Stimulated activated CD4-positive, alpha-beta T cell treated with anti-CD3 and anti-CD28 coated beads, TNF-alpha, amount 100 ng/mL, for 24 hours (primary cell): ENCODE measurements at places on chromosomes 7 and 10.

DNA sequence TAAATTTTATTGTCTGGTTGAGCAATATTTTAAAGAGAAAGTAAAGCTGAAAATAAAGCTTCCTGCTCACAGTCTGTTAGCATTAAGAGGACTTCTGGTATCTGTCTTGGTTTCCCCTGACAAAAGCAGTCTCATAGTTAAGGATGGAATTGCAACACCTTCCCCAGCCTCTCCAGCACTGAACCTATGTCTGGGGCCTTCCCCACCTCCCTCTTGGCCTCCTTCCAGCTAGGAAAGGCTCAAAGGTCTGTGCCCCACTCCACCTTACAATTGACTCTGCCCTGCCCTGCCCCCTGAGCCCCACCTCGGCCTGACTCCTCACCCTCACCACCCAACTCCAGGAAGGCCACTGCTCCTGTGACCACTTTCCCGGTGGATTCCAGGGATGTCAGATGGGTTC, 33.2 kb downstream of the COL17A1 start:
- no peak for DNase-seq

DNA sequence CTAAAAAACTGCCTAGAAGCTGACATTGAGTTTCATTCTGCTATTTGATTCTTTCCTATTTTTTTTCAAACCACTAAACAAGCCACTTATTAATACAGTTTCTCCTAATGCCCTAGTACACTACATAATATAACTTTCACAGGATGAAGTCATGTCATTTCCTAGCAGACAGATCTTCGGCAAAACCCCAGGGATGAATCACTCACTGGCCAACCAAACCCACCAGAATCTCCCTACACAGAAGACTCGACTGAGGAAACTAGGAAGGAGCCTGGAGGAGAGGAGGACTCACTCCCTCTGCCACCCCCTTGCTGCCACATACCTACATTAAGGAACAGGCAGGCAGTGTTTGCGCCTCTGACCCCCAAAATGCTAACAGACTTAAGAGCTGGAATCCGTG, 33.4 kb downstream of the XPNPEP1 start:
- no peak for DNase-seq

- no peak for DNase-seq
These were observed 267.0 kb downstream of the PLXNA4 start for GRCh38 chr7:132309102-132309805.

GRCh38 chr10:44384601-44385025, 284 bp downstream of the CXCL12 start:
- no peak for DNase-seq

DNA sequence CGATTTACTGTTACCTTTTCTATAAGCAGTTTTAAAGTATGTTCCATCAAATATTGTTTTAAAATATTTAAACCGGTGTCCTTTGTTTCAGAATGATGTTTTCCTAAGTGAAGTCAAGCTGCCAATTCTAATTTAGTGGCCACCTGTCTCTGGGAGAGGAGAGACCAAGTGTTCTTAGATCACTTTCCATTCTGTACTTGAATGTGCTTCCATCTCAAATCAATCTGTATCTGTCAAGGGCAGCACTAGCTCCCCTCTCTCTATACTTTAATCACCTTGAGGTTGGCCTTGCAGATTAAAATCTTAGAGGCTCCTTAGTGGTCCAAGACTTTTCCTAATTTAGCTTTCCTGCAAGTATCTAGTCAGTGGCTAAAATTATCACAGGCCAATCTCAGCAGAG, 49.6 kb downstream of the LGI1 start:
- DNase-seq = no peak

GRCh38 chr10:12675186-12675585, 325.8 kb downstream of the CAMK1D start:
- no peak for DNase-seq

GRCh38 chr10:53744746-53745145, 972.2 kb upstream of the MBL2 start:
- no peak for DNase-seq

DNA sequence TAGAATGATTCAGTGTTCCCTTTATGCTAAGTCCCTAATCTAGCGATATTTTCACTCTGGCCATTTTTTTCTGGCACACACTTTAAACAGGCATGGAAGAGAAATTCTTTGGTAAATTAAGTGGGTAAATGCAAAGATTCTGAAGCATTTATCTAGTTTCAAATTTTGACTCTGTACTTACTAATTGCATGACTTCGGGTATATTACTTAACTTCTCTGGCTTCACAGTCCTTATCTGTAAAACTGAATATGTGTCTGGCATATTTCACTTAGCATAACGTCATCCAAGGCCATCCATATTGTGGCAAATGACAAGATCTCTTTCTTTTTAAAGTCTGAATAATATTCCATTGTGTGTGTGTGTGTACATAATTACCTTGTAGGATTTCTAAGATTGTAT, 114.5 kb downstream of the MBL2 start:
- DNase-seq = no peak

- no peak for DNase-seq
These were observed 9.0 kb upstream of the EBF3 start for GRCh38 chr10:129972966-129973673.

DNA sequence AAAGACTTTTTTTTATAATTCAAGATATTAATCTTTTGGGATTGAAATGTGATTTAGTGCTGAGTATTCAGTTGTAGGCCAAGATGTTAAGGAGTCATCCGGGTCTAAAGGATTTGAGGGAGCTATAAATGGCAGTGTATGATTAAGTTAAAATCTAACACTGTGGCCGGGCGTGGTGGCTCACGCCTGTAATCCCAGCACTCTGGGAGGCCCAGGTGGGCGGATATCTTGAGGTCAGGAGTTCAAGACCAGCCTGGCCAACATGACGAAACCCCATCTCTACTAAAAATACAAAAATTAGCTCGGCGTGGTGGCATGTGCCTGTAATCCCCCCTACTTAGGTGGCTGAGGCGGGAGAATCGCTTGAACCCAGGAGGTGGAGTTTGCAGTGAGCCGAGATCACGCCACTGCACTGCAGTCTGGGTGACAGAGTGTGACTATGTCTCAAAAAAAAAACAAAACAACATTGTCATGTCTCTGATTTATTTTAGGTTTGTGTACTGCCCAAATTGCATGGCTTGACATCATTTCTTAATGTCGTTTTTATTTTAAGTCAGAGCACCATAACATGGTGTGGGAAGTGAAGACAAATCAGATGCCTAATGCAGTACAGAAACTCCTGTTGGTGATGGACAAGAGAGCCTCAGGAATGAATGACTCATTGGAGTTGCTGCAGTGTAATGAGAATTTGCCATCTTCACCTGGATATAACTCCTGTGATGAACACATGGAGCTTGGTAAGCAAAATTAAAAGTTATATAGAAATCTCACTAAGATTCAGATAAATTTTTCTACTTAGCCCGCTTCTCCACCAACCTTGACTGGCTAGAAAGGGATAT, 10.7 kb downstream of the HBP1 start:
- no peak for DNase-seq

- DNase-seq = no peak
These were observed 153.3 kb upstream of the INSYN2A start for GRCh38 chr10:127349737-127350136.

DNA sequence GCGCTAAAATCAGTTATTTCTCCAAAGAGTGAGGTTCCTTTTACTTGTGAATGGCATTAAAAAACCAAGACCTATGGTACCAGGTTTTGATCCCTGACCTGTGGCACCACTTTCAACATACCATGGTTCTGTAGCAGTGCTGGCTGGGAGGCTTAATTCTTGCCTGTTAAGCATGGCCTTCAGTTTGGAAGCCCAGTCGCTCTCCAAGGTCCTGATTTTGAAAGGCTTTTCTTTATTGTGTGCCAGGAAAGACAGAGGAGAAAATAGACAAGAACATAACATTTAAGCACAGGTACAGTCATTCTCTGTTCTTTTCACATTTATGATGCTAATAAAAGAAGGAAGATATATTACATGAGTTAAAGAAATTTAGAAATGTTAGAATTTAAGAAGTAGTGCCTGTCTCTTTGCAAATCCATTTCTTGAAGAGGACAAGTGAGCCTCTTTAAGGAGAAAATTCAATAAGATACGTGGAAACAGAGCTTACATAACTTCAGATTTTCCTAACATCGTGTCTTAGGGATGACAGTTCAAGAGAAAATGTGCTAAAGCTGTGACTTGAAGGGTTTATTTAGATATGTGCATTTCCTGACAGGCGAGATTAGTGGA, 357.6 kb downstream of the DPP6 start:
- no peak for DNase-seq

GRCh38 chr7:123709525-123709924, 39.3 kb downstream of the WASL start:
- DNase-seq = no peak

- DNase-seq = no peak
These were observed 52.0 kb downstream of the C10orf90 start for GRCh38 chr10:126618466-126618865.

DNA sequence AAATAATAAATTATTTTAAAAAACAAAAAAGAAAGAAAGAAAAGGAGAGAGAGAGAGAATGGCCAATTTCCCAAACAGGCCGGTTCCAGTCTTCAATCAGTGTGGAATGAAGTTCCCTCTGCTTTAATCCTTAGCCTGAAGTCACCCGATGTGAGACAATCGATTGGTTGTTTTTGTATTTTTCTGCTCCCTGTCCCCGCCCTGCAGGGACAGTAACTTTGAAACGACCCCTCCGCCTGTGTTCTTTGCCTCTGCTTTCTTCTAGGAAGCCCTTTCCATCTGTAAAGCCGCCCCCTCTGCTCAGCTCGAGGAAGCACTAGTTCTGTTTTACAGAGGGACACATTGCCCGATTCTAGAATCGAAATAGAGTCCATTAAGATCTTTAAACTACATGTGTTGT, 33.4 kb downstream of the FOXL3 start:
- DNase-seq = no peak

GRCh38 chr10:46250481-46250880, 36.3 kb upstream of the ANTXRL start:
- no peak for DNase-seq

DNA sequence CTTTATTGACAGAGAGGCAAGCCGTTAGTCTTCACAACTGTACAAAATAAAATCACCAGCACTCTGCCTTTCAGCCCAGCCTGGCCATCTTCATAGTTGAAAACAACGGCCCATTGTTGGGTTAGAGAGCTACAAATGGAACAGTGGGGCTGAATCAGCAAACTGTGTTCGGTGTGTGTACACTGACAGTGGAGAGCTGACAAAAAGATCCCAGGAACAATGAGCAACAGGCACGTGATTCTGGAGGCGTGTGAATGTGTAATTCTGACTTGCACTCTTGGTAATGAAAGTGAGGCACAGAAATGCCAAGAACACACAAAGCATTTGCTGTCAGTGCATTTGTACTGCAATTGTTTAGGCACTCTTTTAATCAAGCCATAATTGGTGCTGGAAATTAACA, 303.7 kb downstream of the WDR11 start:
- DNase-seq = no peak

DNA sequence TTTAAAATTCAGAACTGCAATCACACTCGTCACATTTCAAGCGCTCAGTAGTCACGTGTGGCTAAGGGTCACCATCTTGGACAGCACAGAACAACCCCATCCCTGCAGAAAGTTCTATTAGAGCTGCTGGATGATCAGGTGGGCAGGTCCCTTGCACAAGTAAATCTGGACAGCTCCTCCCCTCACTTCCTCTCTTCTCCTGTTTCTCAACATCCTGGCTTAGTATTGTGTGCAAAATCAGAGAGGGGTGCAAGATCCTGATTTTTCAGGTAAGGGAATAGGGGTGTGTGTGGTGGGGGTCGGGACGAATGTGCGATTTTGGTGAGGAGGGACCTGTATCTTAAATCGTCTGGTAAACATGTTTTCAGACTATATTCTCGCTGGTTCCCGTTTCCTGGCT, at the start of gene GIMAP4:
Gene GIMAP4 (plus strand): TSS at position 222 of the 400 bp plus-strand sequence. CDS start 2,512 bp downstream, outside the sequence.
- DNase-seq = no peak

DNA sequence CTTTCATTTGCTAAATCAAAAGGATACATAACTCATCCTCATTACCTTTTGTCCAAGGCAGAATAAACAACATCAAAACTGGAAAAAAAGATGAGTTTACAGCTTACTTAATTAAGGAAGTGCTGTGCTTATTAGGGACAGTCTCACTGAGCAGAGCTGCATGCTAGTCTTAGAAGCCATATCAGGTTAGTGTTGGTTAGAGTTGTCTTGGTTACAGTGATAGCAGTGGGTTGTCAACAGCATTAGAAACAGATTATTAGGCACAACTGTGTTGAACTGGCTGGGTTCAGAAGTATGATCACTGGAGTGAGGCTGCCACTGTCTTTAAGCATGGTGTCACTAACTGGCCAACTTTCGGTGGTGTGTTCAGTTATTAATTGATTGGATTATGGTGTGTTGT, 503.9 kb upstream of the IGFBP3 start:
- DNase-seq = no peak

DNA sequence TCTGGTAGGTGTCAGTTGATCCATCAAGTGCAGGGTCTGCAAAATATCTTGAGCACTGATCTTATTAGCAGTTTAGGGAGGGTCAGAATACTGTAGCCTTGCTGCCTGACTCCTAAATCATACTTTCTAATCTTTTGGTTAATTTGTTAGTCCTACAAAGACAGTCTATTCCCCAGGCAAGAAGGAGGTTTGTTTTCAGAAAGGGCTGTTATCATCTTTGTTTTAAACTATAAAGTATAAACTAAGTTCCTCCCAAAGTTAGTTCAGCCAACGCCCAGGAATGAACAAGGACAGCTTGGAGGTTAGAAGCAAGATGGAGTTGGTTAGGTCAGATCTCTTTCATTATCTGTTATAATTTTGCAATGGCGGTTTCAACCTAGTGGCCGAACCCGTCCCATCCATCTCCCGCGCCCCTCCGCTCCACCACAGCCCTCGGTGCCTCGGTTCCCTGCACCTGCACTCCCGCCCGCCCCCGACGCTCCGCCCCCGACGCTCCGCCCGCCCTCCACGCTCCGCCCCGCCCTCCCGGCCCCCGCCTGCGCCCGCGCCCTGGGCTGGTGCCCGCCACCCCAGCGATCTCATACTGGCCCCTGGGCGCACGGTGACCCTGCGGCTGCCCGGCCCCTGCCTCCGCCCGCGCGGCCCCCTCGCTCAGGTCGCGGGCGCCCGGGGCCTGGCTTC, at the start of gene ADCK2:
Gene ADCK2 (plus strand): TSS at position 564 of the 681 bp plus-strand sequence. CDS start 386 bp downstream, outside the sequence.
- peak; percentile 18 for DNase-seq

GRCh38 chr7:32915041-32915536, 23.5 kb upstream of the KBTBD2 start:
- no peak for DNase-seq

GRCh38 chr10:59895629-59896116, 10.7 kb downstream of the CCDC6 start:
- DNase-seq = no peak

DNA sequence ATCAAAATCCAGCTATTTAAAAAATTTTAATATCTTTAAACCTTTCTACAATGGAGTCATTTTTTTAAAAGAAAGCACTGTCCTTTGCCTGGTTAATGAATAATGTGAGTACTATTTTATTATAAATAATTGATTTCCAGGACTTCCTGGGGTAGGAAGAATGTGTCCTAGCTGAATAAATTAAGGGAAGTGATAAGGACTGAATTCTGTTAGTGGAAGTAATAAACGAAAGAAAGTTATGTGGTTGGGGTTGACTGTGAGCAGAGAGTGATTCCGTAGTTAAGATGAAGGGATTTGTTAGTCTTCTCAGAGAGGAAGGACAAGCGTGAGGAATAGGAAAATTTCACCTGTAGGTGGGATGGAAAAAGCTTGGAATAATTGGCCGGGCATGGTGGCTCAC, 59.1 kb downstream of the AHCYL2 start:
- DNase-seq = no peak

GRCh38 chr7:82202965-82203364, 240.6 kb downstream of the CACNA2D1 start:
- no peak for DNase-seq

- no peak for DNase-seq
These were observed 281.5 kb downstream of the GRID1 start for GRCh38 chr10:86085136-86085535.

GRCh38 chr10:86644152-86644793, 10.1 kb upstream of the OPN4 start:
- DNase-seq = no peak
